ENCODE measurements at places on chromosomes 7 and 10.

- DNase-seq, result no peak
Measured at GRCh38 chr7:133234961-133235875, 17.7 kb upstream of the EXOC4 start.

- DNase-seq, result no peak
Measured at GRCh38 chr7:45202625-45203024, 45.0 kb downstream of the RAMP3 start.

DNA sequence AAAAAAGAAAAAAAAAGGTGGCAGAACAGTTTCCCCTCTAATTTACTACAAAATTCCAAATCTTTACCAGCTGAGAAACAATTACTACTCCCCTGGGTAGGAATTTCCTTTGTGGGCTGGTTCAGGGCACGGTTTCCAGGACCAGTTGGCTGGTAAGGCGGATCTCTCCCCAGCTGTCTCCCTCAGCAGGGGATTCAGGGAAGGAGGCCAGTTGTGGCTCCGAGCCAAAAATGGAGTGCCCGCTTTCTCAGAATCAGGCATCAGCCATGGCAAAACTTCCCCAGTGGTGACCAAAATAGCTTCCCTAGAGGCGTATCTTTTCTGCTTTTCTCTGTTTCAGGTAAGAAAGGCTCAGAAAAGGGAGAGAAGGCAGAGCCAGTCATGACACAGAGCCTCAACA, 91.2 kb downstream of the ZNF22 start:
- no peak for DNase-seq

DNA sequence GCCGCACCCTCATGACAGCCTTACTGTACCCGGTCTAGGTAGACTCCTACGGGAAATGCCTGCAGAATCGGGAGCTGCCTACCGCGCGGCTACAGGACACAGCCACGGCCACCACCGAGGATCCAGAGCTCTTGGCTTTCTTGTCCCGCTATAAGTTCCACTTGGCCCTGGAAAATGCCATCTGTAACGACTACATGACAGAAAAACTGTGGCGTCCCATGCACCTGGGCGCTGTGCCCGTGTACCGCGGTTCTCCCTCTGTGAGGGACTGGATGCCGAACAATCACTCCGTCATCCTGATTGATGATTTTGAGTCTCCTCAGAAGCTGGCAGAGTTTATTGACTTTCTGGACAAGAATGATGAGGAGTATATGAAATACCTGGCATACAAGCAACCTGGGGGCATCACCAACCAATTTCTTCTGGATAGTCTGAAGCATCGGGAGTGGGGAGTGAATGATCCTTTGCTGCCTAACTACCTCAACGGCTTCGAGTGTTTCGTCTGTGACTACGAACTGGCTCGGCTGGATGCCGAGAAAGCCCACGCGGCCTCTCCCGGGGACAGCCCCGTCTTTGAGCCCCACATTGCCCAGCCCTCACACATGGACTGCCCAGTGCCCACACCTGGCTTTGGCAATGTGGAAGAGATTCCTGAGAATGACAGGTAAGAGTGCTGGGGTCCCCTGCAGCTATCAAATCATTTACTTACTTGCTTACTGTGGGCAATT, 8.5 kb upstream of the CHCHD1 start:
- no peak for DNase-seq

DNA sequence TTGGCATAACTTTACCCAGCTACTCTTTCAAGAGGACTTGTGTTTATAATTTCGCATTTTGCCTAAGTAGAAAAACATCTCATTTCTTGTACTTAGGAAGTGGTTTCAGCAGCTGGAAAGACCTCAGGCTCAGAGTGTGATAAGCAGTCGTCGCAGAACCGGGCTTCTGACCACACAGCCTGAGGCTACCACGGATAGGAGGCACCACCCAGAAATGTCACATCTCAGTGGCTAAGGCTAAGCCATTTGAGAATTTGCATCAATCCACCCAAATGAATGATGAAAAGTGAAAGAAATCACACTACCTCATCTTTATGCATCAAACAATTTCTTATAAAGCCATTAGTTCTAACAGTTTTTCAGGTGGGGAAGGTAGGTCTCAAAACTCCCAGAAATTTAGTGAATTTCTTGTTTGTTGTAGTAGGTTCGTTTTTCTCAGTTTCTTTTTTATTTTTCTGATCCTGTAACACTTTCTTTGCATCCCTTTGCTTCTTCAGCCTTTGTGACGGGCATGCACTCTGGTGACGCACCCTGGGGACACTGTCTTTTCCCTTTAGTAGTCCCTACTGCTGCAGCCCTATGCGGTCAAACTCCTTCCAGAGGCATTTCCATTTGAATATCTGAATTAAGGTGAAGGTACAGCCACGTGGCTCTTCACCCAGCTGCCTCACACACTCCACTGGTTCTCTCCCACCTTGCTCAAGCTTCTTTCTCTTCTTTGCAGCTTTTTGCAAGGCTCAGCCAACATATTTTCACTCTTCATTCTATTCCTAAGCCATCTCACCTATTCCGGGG, 68.5 kb downstream of the MAP3K8 start:
- DNase-seq, result no peak

DNA sequence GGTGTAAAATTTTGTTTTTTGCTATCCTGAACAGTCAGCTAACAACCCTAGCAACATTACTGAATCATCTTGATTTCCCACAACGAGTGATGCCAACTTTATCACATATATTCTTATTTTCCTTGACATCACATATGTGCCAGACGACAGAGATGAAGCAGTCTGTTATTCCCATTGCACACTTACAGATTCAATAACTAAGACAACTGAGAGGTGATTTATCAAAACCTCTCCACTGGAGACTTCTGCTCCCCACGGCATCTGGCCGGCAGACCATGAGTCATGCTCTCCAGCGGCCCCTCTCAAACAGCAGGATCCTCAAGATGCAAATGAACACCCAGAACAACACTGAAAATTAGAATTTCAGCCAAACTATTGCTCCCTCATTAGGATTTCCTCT, 57.1 kb downstream of the AMPH start:
- no peak for DNase-seq

DNA sequence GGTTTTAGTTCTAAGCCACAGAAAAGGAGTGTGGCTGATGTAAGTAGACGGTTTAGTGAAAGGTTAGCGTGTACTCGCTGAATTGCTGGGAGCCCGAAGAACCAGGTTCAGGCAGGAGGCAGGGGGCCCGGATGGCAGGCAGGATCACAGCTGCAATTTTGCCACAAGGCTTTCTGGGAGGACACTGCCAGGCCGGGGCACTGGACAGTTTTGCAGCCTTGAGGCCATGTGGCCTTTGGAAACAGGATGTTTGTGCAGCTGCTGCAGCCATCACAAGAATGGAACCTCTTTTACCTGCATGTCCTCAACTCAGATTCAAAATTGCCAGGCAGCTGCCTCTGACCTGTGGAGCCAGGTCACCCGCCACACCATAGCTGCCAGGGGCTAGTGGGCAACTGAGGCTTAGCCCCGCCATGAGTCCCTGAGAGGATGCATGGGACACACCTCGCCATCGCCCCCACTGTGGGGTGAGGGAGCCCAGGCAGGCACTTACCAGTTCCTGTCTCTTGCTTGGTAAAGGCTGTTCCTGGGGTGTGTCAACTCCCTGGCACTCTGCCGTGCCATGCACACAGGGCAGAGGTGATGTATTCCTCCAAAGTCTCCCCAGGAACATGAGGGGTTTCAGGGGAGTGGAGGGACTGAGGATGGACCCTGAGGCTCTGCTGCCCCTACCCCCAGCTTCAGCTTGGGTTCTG, 188.6 kb downstream of the RPS24 start:
- DNase-seq, result peak; percentile 34

DNA sequence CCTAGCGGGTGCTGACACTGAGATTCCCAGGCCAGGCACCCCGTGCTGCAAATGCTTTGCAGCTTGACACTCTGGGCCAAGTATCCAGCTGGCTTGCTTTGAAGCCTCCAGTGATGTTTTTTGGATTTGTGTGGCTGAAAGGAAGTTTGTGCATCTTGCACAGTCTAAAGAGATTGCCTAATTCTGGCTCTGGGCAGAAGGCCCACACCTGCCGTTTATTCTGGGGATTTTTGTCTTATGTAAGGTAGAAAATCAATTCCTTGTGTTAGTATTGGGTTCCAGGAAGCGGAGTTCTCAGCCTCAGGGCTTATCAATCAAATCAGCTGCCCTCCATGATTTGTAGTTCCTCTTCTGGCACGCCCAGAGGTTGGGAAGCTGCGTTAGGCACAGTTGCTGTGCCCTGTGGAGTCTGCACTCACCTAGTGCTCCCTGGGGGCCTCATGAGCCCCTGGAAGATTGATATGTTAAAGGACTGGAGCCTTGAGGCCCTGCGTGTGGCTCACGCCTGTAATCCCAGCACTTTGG, 8.4 kb upstream of the PURB start:
- no peak for DNase-seq

GRCh38 chr10:7035126-7035761, 375.6 kb downstream of the SFMBT2 start:
- no peak for DNase-seq

GRCh38 chr10:6404127-6405072, 175.7 kb downstream of the PRKCQ start:
- no peak for DNase-seq

GRCh38 chr10:132865851-132866600, 76.3 kb downstream of the CFAP46 start:
- DNase-seq, result no peak

- DNase-seq, result no peak
Measured at GRCh38 chr7:44971188-44971901, 7.5 kb downstream of the MYO1G start.

- DNase-seq, result no peak
Measured at GRCh38 chr10:62036186-62037081, 134.9 kb downstream of the ARID5B start.

DNA sequence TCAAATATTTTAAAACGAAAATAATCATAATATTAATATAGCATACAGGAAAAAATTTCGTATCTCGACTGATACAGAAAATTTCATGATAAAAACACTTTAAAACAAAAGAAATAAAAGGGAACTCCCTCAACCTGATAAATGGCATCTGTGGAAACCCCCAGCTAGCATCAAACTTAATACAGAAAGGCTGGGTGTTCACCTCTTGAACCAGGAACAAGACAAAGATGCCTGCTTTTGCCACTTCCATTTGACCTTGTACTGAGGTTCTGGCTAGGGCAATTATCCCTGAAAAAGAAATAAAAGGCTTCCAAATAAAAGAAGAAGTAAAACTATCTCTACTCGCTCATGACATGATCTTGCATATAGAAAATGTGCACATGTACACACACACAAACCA, 2.5 kb upstream of the ALOX5 start:
- DNase-seq, result no peak

GRCh38 chr10:43073191-43073590, 3.7 kb upstream of the RET start:
- DNase-seq, result no peak

GRCh38 chr7:5636446-5636835, 145.0 kb downstream of the RNF216 start:
- DNase-seq, result no peak

- DNase-seq, result no peak
Measured at GRCh38 chr7:131223151-131223550, 104.5 kb upstream of the MKLN1 start.

- DNase-seq, result no peak
Measured at GRCh38 chr7:97659363-97660045, 72.4 kb upstream of the TAC1 start.

DNA sequence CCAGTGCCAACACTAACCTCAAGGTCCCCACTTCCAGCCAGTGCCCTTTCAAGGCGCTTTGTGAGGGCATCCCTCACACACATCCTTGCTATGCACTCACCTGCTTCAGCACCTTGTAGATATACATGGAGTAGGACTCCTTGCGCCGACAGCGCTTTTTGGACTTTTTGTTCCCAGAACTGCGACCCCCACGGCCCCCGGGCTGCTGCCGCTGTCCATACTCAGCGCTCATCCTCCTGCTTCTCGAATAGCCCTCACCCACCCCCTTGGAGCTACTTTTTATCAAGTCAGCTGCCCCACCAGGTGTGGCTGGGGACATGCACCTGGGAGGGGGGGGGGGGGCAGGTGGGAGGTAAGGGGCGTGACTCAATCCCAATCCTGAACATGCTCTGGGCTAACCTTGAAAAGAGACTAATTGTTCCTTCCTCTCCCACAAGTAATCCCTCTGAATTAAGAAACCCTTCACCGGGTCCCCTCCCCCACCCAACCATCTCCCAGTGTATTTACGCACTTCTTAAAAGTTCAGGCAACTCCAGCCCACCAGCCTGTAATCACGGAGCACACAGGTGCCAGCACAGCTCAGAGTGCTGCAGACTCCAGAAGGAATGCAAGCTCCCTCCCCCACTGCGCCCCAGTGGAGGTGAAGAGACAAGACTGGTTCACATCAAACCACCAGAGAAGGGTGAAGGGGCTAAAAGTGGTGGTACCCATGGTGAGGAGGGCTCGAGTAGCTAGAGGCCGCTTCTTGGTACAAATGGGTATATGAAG, at the start of gene H2BK1:
Gene H2BK1, minus strand, starts transcription at position 402 of the 768 bp plus-strand sequence. Its CDS starts 170 bp downstream, at position 232.
- DNase-seq, result no peak

GRCh38 chr10:34814223-34814912, 728 bp downstream of the PARD3 start:
- DNase-seq, result peak; percentile 26

DNA sequence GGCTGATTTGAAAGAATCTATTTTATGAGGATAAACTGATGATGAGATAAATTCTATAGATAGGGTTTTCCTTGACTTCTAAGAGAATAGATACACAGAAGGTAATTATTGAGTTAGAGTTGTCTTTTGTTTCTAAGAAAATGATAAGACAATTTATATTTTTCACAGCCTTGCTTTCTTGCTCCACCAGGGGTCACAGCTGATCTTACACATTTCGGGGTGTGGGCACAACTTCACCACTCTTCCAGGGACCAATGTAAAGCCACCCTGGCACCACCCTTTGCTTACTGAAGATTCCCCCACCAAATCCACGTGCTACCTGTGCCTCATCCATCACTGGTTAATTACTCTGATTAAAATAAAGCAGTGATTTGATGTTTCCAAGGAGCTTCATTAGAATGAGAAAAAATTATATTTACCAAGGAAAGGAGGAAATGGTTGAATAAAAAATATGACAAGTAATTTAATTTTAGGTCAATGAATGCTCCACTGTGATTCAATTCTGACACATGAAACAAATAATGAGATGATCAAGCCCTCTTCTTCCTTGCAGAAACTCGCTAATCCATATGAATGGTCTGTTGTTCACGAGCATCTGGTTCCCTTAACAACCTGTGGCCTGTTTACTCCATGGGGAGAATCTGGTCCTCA, 177.3 kb upstream of the TNS3 start:
- DNase-seq, result no peak

DNA sequence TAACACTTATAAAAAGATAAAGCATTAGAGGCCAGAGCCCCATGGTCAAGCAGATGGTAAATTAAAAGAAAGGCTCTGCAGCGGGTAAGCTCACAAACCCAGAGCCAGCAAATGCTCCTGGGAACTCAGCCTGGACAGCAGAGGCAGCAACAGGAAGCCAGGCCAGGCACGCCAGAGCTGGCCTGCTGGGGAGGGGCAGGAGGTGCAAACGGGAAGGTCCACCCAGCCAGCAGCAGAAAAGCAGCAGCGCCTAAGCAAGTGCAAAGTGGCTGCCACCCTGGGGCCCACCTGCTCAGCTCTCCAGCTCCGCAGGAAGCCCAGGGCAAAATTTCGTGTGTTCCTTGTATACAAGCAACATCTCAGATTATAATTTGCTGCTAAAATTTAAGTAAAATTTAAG, 82.7 kb upstream of the GPR22 start:
- no peak for DNase-seq

- DNase-seq, result no peak
Measured at GRCh38 chr7:73521636-73522104, 423 bp downstream of the BAZ1B start.

GRCh38 chr10:12349629-12350166, 351 bp downstream of the CAMK1D start:
- no peak for DNase-seq

- DNase-seq, result peak; percentile 59
Measured at GRCh38 chr7:30430276-30430675, 48.3 kb downstream of the NOD1 start.

Measured in T47D (cell line).